ENCODE measurements at places on chromosomes 3 and 15.

- no peak for DNase-seq
These were observed 22.9 kb downstream of the NBEAL2 start for GRCh38 chr3:47002171-47003055.

DNA sequence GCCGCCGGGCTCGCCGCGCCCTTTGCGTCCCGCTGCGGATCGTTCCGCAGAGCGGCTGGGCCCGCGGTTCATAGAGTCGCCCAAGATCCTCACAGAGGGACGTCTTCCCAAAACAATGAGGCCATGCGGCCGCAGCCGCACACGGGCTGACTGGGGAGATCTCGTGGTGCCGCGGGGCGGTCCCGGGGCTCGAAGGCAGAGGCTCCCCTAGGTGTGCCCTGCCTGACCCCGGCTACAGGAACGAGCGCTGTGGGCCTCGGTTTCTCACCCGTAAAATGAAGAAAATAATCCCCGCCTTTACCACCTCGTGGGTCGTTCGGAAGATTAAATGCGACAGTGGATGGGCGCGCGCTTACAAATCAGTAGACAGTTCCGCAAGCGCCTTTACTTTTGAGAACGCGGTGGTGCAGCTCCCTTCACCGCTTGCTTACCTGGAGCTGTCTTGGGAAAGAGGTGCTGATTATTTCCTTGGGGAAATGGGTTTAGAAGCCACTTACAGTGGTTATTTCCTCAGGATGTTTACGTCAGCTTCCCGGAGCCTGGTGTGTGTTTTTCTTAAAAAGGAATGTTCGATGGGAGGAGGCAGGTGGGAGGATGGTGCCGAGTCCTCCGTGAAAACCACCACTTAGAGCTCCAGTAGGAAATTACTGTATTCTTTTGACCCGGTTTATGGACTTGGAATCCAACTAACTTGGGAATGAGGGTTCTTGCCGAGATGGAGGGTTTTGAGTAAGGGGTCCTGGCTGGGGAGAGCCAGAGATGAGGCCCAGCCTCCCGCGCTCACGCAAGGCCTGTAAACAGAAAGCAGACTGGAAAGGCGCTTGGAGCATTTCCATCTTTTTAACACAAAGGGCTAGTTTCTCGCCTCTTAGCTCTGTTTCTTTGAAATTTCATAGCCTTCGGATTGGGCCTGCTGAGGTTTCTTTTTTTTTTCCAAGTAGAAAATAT is 1.9 kb upstream of the MEX3B start:
- DNase-seq = no peak

DNA sequence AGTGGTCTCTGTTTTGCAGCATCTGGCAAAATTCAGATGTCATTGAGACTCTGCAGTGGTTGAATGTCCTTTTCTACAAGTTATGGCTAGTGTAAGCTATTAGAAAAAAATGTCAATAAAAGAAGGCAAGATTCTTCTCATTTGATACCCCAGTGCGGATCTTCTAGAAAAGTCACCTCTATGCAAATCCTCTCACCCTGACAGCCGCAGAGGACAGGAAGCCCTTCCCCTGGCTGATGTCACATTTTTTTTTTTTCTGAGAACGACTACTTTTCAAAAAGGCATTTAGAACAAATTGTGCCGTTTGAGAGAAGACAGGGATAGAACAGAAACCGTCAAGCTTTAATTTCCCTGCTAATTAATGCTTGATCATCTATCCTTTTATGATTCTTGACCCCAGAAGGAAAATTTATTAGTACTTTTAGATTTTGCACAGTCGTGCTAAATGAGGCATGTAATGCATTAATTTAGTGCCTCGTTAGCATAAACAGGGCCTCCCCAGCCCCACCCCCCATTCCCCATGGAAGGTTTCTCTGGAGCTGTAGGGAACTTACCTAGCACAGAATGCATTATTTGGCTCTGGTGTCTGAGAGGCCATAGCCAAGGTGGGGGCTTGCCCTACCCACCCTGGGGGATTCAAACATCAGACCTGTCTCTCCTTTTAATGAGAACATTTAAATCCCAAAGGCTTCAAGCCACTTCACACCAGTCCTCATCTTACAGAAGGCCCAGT is 183.8 kb downstream of the OPA1 start:
- no peak for DNase-seq

- no peak for DNase-seq
These were observed 1066.0 kb downstream of the AGBL1 start for GRCh38 chr15:87145696-87146095.

GRCh38 chr3:176328666-176329065 is 868.6 kb downstream of the TBL1XR1 start:
- DNase-seq = no peak

DNA sequence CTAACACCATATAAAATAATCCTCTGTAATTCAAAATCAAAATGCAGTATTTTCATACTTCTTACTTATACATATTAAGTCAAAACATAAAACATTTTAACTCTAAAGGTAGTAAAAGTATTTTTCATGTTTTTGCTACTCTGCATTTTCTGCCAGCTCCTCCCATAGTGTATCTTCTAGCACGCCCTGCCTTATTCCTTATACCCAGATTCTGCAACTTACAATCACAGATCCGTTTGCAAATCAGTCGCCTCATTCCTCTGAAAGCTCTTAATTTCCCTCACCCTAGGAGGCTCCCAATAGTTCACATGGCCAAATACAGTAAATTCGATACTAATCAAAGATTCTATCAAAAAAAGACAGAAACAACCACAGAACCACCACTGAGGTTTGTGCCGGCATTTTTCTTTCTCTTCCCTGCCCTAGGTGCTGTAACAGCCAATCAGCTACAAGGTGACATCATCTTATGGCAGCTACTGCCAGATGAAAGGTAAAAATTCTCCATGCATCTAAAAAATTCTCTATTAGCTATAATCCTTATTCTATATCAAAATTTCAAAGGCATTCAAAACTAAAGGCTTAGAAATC is 72.9 kb downstream of the CLASP2 start:
- DNase-seq = peak; percentile 34

DNA sequence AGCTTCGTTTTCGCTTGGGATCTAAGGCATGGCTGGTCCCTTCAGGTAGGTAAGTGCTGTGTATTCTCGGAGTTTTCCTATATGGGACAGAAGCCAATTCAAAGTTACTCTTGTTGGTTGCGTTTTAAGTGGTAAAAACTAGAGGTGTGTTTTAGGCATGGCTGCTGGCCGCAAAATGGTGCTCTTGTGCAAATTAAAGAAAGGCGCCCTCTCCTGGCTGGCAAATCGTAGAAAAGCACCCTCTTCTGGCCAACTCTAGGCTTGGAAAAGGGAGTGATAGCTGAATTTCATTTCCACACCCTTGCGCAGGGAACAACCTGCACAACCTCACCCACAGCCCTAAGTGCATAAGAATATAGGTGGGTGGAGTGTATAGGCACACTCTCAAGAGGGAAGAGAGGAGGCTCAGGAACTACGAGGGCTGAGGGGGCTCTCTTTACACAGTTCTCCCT is 23.5 kb downstream of the DRD3 start:
- DNase-seq = peak; percentile 31

- no peak for DNase-seq
These were observed 53.2 kb downstream of the MBNL1 start for GRCh38 chr3:152321955-152322377.

DNA sequence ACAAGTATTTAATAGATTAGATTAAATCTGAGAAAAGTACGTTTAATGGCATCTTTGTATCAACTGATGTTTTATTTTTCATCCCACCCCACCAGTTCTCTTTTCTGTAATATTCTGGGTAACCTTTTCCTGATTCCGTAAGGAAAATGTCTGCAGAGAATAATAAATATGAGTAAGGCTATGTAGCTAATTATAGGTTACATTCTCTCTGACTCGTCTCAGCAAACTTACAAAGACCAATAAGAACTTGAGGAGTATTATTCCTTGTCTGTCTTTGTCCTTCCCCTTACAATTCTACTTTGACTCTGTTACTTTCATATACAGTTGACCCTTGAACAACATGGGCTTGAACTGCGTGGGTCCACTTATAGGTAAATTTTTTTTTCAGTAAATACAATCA is 12.1 kb downstream of the SNAP23 start:
- no peak for DNase-seq

- DNase-seq = no peak
These were observed 1.4 kb downstream of the PSMD6 start for GRCh38 chr3:64021922-64022321.

DNA sequence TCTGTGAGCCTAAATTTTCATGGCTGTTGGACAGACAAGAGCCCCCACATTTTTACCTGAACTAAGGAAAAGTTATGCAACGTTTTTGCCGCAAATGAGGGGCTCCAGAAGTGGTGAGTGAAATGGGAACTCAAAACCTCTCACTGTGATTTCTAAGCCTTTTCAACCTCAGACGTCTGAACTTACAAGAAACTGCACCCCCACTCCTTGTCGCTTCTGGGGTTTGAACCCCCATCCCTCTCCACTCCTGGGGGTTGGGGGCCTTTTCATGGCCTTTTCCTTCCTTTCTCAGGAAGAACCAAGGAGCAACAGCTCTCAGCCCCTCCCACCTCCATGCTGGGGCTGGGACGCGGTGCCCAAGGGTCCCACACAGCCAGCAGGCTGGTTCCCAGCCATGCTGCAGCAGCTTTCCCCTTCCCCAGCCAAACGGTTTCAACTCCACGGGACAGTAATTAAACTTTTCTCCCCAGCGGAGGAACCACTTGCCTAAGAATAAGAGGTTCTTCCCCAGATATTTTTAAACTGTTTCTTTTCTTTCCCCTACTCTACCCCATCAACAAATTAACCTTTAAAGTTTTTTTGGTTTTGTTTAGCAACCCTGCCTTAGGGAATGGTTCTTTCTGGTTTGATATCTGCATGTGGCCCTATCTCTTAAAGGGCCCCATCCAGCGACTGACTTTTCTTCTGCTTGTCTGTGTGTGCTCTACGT is 387.6 kb upstream of the CBLB start:
- no peak for DNase-seq

DNA sequence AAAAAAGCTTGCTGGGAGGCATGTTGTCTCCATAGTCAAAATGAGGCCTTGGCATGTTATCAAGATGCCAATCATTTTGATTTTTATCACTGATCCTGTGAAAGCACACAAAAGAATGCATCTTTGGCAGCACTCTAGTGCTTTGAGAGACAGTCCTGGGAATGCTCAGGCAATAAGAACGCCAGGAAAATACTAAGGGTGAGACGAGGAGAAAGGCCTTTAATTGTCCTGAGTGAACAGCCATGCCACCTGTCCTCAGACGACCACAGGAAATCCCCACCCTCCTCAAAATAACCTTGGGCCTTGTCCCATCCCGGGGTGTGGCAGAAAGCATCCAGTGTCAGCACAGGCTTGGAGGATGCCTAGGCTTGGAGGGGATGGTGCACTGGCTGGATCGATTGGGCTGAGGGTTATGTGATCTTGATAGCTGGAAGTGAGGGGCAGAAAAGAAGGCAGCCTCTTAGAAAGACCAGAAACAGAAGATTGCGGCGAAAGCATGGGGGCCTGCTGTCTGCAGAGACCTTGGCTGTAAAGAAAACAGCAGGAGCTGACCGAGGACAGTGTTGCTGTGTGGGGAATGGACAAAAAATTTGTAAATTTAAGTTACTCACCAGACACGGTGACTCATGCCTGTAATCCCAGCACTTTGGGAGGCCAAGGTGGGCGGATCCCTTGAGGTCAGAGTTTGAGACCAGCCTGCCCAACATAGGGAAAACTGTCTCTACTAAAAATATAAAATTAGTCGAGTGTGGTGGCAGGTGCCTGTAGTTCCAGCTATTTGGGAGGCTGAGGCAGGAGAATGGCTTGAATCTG is 7.3 kb downstream of the TMEM158 start:
- no peak for DNase-seq

DNA sequence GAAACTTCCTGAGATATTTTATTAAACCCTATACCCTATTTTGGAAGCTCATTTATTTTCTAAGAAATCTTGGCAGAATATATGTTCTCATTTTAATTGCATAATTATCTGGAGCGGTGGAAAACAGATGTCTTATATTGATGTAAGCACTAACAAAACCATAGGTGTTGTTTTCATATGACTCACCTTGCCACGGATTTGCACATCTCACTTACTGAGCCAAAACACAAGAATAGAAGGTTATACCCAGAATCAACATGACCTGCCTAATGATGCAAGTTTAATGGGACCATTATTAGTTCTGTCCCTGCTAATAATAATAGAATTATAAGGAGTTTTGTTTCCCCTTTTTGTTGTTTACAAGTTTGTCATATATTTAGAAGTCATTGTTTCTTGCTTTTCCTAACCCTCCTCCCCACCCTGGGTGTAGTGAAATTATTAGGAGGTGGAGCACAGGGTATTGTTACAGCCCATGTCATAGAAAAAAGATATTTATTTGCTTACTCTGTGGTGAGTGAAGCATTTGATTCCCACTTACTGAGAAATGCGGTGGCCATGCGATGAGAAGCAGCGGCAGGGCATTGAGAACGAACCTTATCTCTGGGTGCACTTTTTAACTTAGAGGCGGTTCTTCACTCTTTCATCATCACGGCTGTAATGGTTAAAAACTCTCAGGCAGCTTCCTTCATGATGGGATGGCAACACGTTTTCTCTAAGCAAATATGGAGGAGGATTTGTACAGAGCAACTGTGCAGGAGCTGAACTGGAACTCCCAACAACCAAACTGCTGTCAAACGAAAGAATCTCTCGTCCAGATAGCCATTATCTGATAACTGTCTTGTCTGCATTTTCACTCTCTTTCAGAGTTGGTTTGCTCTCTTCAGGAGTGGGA is 521 bp downstream of the IL5RA start:
- DNase-seq = no peak

DNA sequence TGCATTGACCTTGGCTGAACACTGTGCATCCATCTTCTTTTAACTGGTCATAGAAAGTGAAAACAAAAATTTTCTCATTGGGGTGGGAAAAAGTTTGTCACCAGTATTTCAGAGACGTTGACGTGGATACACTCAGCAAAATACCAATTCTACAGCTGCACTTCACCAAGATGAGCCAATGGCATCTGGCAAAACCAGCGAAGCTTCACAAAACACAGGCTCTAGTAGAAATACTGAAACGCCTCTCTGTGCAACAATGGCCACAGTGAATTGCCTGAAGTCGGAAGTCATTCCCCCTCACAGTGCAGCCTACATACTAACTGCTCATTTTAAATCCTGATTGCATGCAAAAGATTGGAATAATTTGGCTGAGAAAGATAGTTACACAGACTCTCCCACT is 17.0 kb downstream of the PCYT1A start:
- DNase-seq = no peak

- no peak for DNase-seq
These were observed 8.1 kb downstream of the PXYLP1 start for GRCh38 chr3:141239511-141240281.

All from SHP77 (cell line).